ENCODE measurements at places on chromosomes 6 and 20.

DNA sequence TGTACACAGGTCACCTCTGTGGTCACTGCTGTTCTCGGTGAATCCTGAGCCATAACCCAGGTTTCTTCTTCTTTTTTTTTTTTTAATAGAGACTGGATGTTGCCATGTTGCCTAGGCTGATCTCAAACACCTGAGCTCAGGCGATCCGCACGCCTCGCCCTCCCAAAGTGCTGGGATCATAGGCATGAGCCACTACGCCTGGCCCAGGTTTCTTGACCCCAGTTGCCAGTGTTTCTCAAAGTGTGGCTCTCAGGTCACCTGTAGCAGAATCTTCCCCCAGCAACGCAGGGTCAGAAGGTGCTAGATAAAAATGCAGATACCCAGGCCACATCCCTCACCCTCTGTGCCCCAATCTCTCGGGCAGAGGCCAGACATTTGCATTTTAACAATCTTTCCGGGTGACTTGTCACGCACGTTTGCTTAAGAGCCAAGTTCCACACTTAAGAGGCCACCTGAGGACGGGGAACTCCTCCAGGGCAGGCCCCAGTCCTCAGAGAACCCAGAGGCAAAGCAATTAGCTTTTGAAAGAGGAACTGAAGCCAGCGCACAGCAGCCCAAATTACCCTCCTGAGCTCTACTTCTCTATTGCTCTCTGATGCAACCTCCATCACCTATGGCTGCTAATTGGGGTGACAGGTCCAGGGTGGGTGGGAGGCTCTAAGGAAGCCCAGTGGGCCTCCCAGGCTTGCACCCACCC, 81.8 kb downstream of the NFATC2 start:
- DNase-seq, result no peak

- DNase-seq, result no peak
Measured at GRCh38 chr20:48788486-48789072, 39.2 kb downstream of the PREX1 start.

DNA sequence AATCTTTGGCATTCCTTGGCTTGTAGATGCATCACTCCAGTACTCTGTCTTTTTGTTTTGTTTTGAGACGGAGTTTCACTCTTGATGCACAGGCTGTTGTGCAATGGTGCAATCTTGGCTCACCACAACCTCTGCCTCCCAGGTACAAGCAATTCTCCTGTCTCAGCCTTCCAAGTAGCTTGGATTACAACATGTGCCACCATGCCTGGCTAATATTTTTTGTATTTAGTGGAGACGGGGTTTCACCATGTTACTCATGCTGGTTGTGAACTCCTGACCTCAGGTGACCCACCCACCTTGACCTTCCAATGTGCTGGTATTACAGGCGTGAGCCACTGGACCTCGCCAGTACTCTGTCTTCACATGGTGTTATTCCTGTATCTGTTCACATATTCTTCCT, 35.8 kb upstream of the LGSN start:
- peak; percentile 15 for DNase-seq

GRCh38 chr20:5154543-5154925, 27.7 kb downstream of the CDS2 start:
- DNase-seq, result no peak

GRCh38 chr20:13008761-13009681, at the start of gene SPTLC3:
Gene SPTLC3, plus strand, starts transcription at chr20:13008972. Its CDS starts 296 bp downstream, at chr20:13009268.
- no peak for DNase-seq

DNA sequence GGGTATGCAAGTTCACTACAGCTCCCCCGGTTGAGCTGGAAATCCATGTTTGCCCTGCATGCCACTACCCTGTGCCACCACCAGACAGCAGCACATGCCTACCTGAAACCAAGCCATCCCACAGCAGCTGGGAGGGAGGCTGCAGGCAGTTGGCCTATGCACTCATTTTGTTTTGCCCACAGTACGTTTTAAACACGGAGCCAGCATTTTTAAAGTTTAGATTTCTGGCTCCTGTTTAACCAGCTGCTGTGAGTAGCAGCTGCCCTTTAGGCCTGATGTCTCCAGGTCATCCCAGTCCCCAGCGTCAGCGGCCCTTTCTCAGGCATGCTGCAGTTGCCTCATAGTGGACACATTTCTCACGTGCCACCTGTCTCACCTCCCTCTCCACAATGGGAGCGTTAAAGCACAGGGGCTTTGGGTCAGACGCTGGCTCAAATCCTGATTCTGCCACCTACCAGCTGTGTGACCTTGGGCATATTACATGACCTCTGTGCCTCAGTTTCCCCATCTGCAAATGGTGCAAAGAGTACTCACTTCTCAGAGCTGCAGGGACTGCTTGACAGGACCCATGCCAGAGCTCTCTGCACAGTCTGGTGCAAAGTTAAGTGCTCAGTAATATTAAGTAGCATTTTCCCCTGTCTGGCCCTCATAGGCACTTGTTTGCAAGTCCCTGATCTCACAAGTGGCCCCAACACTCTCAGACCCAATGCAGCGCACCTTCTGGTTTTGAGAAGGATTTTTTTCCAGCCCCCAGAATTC, 8.2 kb upstream of the UBE2V1 start:
- peak; percentile 41 for DNase-seq

GRCh38 chr6:118511930-118512715, 36.0 kb upstream of the PLN start:
- DNase-seq, result no peak

DNA sequence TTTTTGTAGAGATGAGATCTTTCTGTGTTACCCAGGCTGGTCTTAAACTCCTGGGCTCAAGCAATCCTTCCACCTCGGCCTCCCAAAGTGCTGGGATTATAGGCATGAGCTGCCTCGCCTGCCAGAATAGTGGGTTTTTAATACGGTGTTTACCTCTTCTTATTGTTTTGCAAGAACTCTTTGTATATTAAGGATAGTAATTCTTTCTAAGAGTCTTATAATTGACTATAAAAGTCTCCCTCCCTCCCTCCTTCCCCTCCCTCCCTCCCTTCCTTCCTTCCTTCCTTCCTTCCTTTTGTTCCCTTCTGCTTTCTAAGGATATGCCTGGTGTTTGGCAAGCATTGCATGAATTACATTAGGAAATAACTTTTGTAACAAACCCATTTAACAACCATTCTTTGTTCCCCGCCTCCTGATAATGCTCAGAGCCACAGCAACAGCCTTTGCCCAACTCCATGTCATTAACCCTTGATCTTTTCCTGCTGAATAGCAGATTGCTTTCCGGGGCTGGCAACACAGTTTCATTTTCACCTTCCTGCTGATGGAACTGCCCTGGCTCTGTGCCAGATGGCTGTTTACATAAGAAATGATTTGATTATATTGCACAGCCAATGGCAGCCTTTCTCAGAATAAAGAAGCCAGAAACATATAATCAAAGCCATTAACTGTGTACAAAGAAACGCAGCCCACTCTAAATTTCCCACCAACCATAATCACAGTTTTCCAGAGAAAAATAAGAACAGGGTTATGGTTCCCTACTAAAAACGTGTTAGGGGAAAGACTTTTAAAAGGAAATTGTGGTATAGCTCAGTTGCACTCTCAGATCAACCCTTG, 143.7 kb upstream of the PTPN1 start:
- DNase-seq, result peak; percentile 85
